Epithelial cell of proximal tubule (primary cell): ENCODE measurements at places on chromosomes 13 and 19. TPM values are rescaled to one million over a fixed set of nuclear protein-coding genes. Genes with fewer than 3 reads are reported as not detected.

CCDC159 gene
- total RNA-seq: 6.1 and 7.8 TPM in 2 replicates

LILRA6 gene
- total RNA-seq: not detected in 2 replicates

SLC10A2 gene
- total RNA-seq: not detected in 2 replicates

ZNF433 gene
- 1.3 and 1.4 TPM in 2 replicates for total RNA-seq

DNA sequence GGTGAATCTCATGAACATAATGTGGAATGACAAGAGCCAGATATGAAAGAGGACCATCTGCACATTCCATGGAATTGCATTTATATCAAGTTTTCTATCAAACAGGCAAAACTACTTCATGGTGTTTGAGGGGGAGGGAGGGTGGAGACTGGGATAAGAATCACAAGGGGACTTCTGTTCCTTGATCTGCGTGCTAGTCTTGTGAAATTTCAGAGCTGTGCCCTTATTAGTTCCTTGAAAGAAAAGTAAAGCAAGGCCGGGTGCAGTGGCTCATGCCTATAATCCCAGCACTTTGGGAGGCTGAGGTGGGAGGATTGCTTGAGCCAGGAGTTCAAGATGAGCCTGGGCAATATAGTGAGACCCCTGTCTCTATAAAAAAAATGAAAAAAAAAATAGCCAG lies 30.2 kb upstream of the CEBPG start:
- DNase-seq: no peak

DNA sequence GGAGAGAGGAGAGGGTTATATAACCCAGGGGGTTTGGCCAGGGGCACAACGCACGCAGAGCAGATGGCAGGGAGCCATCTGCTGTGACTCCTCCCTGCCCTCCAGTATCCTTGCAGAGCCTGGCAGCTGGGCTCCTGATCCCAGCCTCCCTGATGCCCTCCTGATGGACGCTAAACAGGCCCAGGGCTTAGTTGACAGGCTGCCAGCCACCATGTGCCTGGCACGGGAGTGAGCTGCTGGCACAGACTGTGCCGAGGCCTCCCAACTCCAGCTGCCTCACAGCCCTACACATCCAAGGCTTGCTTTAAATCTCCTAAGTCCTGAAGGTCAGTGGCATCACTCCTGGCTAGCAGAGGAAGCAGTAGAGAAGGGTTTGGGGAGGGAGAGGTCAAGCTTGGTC lies 16.7 kb downstream of the SYDE1 start:
- no peak for DNase-seq

DNA sequence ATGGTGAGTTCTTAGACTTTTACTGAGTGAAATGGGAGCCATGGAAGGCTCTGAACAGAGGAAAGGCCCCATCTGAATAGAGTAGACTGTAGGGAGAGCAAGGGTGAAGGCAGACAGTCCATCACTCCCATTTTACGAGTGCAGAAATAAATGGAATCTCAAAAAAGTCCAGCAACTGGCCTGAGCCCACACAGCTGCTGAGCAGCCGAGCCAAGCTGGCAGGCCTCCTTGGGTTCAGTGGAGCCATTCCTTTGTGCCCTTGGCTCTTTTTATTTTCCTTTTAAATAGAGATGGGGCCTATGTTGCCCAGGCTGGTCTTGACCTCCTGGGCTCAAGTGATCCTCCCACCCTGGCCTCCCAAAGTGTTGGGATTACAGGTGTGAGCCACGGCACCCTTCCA lies 1.0 kb upstream of the MYH14 start:
- no peak for DNase-seq

- no peak for DNase-seq
These were observed 9.7 kb upstream of the SPACA4 start for GRCh38 chr19:48596679-48597465.

GRCh38 chr13:97002581-97002980 lies 8.3 kb upstream of the OXGR1 start:
- DNase-seq: no peak

GRCh38 chr19:42291435-42291810 lies 10.5 kb upstream of the PRR19 start:
- no peak for DNase-seq

- no peak for DNase-seq
These were observed 3.7 kb downstream of the FUZ start for GRCh38 chr19:49809160-49809940.

- DNase-seq: no peak
These were observed 9.0 kb downstream of the ARHGAP45 start for GRCh38 chr19:1076046-1076386.

- DNase-seq: no peak
These were observed 6.2 kb downstream of the ZNF709 start for GRCh38 chr19:12478234-12478941.

- no peak for DNase-seq
These were observed 18.8 kb downstream of the NLRP4 start for GRCh38 chr19:55855160-55855559.

DNA sequence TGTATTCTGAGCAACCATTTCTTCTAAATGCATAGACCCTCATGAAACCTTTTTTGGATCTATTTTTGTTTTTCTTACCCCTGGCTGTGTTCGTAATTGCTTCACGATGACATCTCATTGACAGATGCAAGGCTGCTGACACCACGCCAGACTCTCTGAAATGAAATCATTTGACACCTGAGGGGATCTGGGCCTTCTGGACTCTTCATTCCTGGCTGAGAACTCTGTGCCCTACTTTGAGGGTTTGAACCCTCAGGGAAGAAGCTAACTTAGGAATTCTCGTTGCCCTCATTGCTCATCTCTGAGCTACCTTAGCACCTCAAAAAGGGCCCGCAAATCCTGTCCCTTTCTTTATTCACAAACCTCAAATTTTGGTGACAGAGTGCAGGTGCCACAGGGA lies 40.5 kb upstream of the NBEA start:
- DNase-seq: no peak

DNA sequence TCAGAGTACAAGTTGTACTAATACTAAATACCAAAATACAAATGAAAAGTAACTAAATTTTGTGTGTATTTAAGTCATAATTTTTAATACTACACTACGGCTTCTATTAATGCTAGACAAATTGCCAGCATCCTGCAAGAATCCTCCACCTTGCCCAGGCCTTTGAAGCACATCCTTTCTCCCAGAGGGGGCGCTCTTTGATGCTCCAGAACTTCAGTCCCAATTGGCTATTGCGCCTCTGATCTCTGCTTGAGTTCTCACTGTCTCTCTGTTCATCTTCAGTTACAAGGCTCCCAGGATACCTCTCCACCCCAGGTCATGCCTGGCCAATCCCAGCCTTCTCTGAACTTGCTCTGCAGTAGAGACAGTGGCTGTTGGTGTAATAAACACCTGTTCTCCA lies 141.0 kb downstream of the DCLK1 start:
- no peak for DNase-seq
